ENCODE measurements at places on chromosomes 3 and 15.

DNA sequence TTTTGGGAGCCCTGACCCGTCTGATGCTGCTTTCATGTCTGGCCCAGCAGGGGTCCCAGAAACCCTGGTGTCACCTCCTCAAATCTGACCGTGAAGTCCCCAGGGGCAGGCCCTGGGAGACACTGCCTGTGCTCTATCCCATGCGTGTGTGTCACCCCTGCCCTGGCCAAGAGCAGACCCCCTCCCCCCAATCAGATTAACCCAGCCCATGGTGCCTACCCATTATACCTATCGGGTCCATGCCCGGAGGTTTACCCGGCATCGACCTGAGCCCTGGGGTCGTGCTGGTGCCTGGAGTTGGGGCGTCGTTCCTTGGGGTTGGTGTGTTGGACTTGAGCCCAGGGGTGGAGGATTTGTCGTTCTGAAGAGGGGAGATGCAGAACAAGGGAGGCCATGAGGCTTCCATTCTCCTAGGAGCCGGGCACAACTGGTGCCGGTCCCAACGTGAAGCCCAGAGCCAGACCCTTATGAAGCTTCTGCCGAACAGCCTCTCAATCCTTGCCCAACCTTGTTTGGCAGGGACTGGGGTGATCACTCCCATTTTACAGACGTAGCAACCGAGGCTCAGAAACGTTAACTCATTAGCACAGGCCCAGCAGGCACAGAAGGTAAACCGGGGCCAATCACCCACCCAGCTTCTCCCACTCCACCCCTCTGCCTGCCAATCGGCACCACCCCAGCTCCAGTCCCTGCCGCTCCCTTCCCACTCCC is 39.6 kb downstream of the TLE3 start:
- no peak for DNase-seq

DNA sequence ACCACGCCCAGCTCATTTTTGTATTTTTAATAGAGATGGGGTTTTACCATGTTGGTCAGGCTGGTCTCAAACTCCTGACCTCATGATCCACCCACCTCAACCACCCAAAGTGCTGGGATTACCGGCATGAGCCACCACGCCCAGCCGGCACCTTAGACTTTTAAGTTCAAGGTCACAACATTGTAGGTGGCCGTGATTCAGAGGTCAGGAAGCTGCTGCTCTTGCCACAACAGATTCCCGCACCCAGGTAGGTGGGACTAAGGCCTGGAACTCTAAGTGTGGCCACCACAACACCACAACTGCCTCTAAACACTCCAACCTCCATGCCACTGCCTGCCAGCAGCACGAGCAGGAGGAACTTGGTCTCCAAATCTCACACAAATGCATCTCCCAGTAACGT is 196.8 kb downstream of the STT3B start:
- DNase-seq = no peak

GRCh38 chr15:65653341-65653740 is 31.6 kb downstream of the SLC24A1 start:
- no peak for DNase-seq

- DNase-seq = no peak
These were observed 269.4 kb upstream of the ARRDC4 start for GRCh38 chr15:97691078-97691477.

DNA sequence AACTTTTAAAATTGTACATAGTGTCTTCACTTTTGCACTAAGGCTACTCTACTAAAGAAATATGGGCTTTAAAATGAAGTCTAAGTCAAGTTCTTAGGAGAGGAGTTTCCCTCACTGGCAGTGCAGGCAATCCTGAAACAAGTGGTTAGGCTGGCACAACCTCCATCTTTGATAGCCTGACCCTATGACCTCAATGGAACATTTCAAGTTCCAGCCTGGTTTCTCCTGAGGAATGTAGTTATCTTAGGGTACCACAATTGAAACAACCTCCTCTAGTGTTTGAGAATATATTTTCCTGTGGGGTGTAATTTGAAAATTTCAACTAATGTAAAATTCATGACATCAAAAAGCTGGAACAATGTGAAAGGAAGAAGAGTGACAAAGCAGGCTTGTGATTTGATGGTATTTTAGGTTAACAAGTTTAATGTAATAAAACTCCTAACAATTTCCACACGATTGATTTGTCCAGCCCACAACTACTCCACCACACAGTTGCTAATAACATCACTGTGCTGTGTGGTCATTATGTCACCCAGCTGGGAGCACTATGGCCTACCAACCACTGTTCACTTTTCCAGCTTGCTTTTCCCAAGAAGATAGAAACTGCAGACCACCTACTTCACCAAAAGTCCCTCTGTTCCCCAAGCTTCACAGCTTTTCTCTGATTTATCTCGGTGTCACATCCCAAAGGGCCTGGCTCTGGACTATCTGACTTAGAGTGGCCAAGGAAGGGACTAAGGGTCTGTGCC is 1.8 kb downstream of the WWTR1 start:
- no peak for DNase-seq

- DNase-seq = no peak
These were observed 83.6 kb upstream of the FXR1 start for GRCh38 chr3:180828723-180829408.

DNA sequence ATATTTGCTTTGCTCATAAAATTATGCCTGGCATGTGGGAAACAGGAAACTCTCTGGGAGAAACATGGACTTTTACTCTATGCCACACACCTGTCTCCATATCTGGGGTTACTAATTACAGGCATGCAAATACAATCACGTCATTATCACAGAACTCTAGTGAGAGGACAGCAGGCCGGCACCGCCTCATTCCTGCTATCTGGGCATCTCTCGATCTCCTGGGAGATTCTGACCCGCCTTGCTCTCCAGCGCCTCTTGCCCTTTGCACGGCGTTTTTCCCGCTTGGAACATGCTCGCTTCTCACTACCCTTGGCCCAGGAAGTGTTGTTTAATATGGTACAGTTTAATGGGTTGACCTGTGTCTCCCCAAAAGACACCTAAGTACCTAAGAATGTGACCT is 45.4 kb upstream of the PARL start:
- DNase-seq = no peak

DNA sequence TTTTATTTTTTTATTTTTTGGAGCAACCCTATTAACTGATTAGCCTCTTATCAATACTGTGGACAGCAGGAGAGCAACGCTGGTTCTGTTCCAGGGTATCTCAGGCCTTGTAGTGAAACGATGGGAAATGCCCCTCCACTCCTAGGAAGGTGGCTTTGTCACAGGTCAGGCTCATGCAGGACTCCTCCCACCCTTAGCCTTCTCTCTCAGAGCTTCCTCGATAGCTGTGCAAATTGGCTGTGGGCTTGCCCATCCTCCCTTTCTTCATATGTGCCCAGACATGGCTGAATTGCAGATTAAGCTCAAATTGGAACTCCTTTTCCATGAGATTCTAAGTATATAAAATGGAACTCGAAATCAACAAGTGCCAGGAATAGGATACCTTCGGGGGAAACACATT is 38.5 kb downstream of the TMEM41A start:
- no peak for DNase-seq

- DNase-seq = no peak
These were observed 9.0 kb upstream of the ZBED2 start for GRCh38 chr3:111604119-111604518.

DNA sequence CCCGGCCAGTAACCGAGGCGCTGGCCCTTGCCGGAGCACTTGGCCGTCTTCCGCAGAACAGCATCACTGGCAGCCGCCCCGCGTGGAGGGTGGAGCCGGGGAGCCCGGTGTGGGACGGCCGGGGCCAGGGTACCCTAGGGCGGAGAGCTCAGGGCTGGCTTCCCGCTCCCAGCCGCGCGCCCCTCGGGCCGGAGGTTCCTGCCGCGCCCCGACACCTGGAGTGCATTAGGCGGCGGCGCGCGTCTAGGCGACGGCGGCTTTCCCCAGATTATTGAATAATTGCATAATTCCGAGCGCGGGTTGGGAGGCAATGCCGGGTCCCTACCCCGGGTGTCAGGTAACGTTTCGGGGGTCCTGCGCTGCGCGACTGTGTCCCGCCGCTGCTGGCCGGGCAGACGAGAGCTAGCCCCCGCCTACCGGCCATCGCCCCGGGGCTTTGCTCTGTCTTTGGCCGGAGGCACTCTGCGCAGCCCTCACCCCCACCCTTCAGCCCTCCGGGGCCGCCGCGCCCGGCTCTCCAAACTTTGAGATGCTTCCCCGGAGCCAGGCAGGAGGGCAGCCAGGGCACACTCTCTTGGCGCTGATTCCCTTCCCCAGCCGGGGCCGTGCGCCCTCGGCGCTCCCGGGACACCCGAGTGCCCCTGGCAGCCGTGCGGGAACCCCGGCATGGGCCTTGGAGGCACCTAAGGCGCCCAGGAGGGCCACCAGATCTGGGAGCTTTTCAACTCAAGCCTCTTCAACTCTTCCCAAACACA is 749 bp downstream of the ITGA11 start:
- no peak for DNase-seq

DNA sequence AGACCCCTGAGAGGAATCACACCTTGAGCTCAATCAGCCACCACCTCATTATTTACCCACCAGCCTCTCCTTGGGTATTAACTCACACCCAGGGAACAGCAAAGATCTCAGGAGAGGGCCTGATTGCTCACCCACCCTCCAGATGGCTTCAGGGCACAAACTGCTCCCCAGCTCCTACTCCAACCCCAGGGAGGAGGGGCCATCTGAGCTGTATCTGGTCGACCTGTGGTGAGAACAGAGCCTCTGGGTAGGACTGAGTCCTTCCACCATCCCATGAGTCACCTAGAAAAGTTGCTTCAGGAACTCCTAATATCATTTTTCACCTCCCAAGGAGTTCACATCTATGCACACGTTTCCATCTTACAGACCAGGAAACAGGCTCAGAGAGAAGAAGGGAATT is 44.8 kb upstream of the HES1 start:
- DNase-seq = no peak

DNA sequence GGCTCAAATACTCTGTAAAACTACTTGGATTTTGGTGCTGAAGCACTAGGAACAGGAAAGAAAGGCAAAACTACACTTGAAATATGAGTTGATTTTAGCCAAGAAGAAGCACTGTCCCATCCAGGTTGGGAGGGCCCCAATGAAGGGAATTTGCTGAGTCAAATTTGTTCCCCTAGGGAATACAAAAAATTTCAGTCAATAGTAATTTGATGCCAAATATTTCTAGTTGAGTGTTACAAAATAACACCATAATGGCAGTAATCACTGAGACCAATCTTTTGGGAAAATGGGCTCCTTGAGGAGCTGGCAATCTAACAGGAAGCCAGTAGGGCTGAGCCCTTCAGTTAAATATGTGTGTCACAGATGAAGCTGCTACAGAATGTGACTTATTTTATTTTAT is 896.9 kb downstream of the DIPK2A start:
- DNase-seq = no peak

DNA sequence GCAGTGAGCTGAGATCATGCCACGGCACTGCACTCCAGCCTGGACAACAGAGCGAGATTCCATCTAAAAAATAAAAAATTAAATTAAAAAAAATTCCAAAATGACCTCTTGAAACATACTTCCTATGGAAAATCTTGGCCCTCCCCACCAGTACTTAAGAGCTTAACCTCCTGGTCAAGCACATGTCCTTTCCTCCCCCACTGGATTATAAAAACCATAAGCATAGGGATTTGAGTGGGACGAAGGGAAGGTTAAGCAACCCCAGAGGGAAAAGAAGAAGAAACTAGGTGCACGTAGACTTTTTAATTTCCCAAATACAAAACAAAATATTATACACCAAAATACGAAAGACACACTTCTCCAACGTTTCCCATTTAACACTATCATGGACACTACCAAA is 25.3 kb downstream of the SLC4A7 start:
- DNase-seq = no peak

DNA sequence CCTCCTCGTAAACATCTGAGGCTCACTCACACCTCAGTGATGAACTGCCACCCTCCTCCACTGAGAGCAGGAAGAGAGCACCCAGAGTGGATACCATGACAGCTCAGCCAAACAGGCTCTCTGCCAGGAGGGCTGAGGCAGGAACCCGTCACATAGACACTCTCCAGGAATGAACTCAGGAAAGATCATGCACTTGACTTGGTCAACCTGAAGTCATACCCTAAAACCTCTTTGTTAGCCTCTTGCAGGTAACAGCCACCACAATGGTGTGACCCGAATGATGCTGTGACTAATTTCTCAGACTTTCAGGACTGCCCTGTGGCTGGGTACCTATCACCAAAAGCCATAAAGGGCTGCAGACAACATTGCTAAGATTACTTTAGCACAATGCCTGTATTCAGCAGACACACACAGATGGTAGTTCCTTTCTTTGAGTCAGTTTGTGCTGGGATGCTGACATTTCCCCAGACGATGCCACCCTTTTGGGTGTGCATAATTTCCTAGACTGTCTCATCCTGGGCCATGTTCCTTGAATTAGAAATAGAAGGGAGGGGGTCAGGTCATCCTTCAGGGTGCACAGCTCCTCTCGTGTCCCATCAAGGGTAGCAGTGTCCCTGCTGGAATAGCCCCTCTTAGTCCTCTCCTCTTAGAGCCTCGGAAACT is 30.3 kb downstream of the CX3CR1 start:
- DNase-seq = no peak

GRCh38 chr3:197434830-197435229 is 120.9 kb downstream of the BDH1 start:
- DNase-seq = no peak

DNA sequence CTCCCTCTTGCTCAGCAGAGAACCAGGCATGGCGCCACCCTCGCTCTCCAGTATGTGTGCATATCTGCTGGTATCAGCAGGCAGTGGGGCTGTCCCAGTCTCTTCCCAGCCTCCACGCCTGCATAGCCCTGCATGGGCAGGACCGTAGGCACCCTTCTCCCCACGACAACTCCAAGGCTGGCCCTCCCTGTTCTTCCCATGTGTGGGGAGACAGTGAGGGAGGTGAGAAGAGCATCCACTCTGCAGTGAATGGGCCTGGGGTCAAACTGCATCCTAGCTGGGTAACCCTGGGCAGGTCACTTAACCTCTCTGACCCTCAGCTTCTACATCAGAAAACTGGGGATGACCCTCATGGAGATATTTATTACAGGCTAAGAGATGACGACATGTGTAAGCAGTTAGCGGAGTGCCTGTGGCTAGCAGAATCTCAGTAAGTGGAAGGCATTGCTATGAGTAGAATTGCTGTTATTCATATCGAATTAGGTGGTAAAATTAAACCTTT is 13.3 kb upstream of the SSUH2 start:
- no peak for DNase-seq

DNA sequence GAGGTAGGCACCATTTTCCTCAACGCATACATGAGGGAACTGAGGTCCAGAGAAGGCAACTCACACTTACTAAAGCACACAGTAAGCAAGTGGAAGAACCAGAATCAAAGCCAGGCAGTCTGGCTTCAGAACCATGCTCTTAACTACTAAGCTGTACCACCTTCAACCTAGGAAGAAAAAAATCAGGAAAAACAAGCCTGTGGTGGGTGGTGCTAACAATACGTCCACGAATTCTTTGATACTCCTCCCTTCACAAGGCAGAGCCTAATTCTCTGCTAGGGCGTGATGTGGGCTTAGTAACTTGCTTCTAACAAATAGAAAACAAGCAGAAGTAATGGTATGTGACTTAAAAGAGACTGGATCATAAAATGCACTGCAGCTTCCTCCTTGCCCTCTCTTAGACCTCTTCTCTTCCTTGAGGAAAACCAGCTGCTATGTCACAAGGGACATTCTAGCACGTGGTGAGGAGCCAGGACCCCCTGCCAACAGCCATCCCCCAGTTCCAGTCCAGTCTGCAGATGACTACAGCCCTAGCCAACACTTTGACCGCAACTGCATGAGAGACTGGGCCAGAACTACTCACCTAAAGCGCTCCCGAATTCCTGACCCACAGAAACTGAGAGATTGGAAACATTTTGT is 36.9 kb downstream of the HACD2 start:
- DNase-seq = no peak

Measured in D721Med (cell line).